ENCODE measurements at places on chromosomes 3 and 15.

GRCh38 chr3:175121225-175121624, 262.1 kb downstream of the NAALADL2 start:
- DNase-seq = no peak

GRCh38 chr3:89613241-89613640, 505.8 kb downstream of the EPHA3 start:
- no peak for DNase-seq

GRCh38 chr3:71189480-71189879, 394.0 kb downstream of the FOXP1 start:
- no peak for DNase-seq

GRCh38 chr3:24832891-24833290, 338.2 kb upstream of the THRB start:
- no peak for DNase-seq

DNA sequence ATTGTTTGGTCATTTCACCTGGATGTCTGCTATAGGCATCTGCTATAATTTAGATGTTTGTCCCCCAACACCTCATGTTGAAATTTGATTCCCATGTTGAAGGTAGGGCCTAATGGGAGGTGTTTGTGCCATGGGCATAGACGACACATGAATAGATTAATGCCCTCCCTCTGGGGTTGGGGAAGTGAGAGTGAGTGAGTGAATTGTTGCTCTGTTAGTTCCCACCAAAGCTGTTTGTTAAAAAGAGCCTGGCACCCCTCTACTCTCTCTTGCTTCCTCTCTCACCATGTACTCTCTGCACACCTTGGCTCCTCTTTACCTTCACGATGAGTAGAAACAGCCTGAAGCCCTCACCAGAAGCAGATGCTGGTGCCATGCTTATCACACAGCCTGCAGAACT, 23.9 kb upstream of the SORD start:
- no peak for DNase-seq

GRCh38 chr3:136276049-136276755, 26.1 kb downstream of the PCCB start:
- DNase-seq = no peak

- no peak for DNase-seq
Measured at GRCh38 chr3:101351829-101352228, 31.5 kb upstream of the IMPG2 start.

- no peak for DNase-seq
Measured at GRCh38 chr3:71972031-71972430, 187.1 kb upstream of the PROK2 start.

Measured in COR-L47 (cell line).